Spinal cord (tissue), 10 donors: ENCODE measurements at places on chromosomes 13 and 19. TPM values are rescaled to one million over a fixed set of nuclear protein-coding genes. Genes with fewer than 3 reads are reported as not detected.

DNA sequence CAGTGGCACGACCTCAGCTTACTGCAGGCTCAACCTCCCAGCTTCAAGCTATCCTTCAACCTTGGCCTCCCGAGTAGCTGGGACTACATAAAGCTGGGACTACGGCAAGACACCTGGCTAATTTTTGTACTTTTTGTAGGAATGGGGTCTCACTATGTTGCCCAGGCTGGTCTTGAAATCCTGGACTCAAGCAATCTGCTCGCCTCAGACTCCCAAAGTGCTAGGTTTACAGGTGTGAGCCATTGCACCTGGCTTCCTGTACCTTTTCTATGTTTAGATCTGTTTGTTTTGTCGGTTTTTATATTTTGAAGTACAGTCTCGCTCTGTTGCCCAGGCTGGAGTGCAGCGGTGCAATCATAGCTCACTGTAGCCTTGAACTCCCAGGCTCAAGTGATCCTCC is 17.5 kb upstream of the TICAM1 start:
- no peak overlapping the region for H3K4me3 ChIP-seq
- DNase-seq: no peak
- no peak overlapping the region for H3K27ac ChIP-seq
- no peaks in the 10 kb centered on the region for H3K27me3 ChIP-seq

PABPC3 gene
- total RNA-seq: 0.50 TPM

DNA sequence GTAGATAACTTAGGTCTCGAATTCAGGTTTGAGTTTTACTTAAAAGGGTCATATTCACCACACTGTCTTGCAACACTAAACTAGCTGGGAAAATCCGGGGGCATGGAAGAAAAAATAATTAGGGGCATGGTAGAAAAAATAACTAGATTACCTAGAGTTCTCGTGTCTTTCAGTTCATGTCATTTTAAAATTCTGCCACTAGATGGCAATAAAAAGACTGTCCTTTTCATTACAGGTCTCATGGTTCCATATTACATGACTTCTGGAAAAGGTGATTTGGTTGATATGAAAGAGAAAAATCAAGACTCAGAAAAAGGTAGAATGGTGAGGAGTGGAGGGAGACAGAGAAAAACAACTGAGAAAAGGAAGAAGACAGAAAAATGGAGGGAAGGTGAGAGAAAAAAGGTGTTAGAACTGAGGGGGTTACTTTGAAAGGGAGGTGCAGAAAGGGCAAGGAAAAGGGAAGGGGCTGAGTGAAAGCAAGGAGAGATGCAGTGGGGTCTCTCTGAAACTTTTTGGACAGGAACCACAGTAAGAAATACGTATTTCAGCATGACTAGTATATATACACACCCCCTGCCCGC is 299.0 kb downstream of the KLF12 start:
- H3K4me1 ChIP-seq: no peaks in the 10 kb centered on the region
- H3K4me3 ChIP-seq: no peak overlapping the region
- no peak overlapping the region for H3K27ac ChIP-seq
- no peaks in the 10 kb centered on the region for H3K36me3 ChIP-seq

CGB8 gene
- total RNA-seq: 0.72 TPM

DNA sequence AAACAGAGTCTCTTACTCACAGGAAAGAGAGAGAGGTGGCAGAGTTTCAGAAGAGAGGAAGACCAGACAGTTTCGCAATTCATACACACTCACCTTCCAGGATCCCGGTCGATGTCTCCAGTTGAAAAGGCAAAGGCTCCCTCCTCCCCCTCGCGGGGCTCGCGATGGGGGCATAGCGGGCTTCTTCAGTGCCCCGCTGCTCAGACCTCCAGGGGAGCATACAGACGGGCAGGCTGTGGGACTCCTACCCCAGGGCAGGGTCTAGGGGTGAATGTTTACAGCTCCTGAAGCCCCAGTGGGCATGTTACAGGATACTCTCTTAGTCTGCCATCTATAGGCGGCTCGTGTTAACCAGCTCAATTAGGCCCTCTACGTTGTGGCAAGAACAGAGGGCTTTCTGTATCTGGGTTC is 139.2 kb downstream of the SLITRK5 start:
- H3K4me1 ChIP-seq: no peaks in the 10 kb centered on the region
- no peak for DNase-seq
- no peaks in the 10 kb centered on the region for H3K36me3 ChIP-seq
- no peak overlapping the region for H3K27ac ChIP-seq
- no peak overlapping the region for H3K4me3 ChIP-seq

GRCh38 chr13:51588406-51588949 is 4.2 kb downstream of the WDFY2 start:
- no peaks in the 10 kb centered on the region for H3K36me3 ChIP-seq
- H3K27me3 ChIP-seq: no peaks in the 10 kb centered on the region
- no peak for DNase-seq
- H3K27ac ChIP-seq: no peak overlapping the region
- H3K4me1 ChIP-seq: peaks cover 3% of the 10 kb centered on the region

IGFLR1 gene
- total RNA-seq: 3.1 TPM

GRCh38 chr19:8087876-8088275 is 35.3 kb downstream of the CCL25 start:
- H3K27ac ChIP-seq: no peak overlapping the region
- no peak overlapping the region for H3K4me3 ChIP-seq
- H3K36me3 ChIP-seq: peaks cover 70% of the 10 kb centered on the region
- H3K27me3 ChIP-seq: no peaks in the 10 kb centered on the region
- no peak for DNase-seq

CD177 gene
- 4.8 TPM for total RNA-seq

SIGLECL1 gene
- total RNA-seq: not detected

DNA sequence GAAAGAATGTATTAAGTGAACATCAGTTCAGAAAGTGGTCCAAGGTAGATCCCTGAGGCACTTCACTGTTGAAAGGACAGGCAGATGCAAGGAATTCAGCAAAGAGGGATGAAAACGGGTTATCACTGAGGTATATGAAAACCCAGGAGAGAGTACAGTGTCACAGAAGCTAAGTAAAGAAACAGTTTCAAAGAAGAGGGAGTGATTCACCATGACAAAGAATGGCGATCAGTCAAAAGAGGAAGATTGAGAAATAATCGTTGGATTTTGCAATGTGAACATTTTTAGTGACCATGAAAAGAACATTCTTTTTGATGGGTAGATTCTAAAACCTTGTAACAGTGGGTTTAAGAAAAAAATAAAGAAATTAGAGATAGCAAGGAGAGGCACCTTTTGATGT is 99.3 kb downstream of the EPSTI1 start:
- H3K27me3 ChIP-seq: no peaks in the 10 kb centered on the region
- no peak for DNase-seq
- no peaks in the 10 kb centered on the region for H3K4me1 ChIP-seq
- H3K4me3 ChIP-seq: no peak overlapping the region
- H3K27ac ChIP-seq: no peak overlapping the region

CACNG6 gene
- total RNA-seq: 0.94 TPM

DNA sequence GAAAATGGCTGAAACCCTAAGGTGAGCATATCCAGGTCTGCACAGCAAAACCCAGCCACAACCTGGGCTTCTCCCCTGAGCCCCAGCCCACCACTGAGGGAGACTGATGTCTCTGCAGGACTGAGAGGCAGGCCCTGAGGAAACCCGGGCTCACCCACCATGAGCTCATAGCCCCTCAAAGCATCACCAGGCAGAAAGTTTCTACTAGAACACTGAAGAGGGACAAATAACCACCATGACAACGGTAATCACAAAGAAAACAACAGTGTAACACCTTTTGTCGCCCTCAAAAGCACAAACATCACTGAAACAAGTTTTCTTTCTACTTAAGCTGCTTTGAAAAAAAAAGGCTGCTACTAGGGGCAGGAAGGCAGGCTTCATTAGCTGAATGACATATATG is 29.8 kb downstream of the TSHZ3 start:
- no peak overlapping the region for H3K4me3 ChIP-seq
- no peak for DNase-seq

THSD1 gene
- total RNA-seq: 10.0 TPM

- DNase-seq: no peak
- H3K27ac ChIP-seq: no peak overlapping the region
- no peaks in the 10 kb centered on the region for H3K27me3 ChIP-seq
- H3K4me1 ChIP-seq: no peaks in the 10 kb centered on the region
- H3K36me3 ChIP-seq: no peaks in the 10 kb centered on the region
Measured at GRCh38 chr13:60696602-60697001, 299.6 kb downstream of the TDRD3 start.

CNMD gene
- 7.8 TPM for total RNA-seq

- H3K36me3 ChIP-seq: peaks cover 6% of the 10 kb centered on the region
- H3K27me3 ChIP-seq: no peaks in the 10 kb centered on the region
- no peak for DNase-seq
- H3K4me1 ChIP-seq: peaks cover 22% of the 10 kb centered on the region
- peak overlapping the region; percentile 63 for H3K4me3 ChIP-seq
- no peak overlapping the region for H3K27ac ChIP-seq
Measured at GRCh38 chr19:18684642-18684993, 1.1 kb downstream of the CRTC1 start.

DNA sequence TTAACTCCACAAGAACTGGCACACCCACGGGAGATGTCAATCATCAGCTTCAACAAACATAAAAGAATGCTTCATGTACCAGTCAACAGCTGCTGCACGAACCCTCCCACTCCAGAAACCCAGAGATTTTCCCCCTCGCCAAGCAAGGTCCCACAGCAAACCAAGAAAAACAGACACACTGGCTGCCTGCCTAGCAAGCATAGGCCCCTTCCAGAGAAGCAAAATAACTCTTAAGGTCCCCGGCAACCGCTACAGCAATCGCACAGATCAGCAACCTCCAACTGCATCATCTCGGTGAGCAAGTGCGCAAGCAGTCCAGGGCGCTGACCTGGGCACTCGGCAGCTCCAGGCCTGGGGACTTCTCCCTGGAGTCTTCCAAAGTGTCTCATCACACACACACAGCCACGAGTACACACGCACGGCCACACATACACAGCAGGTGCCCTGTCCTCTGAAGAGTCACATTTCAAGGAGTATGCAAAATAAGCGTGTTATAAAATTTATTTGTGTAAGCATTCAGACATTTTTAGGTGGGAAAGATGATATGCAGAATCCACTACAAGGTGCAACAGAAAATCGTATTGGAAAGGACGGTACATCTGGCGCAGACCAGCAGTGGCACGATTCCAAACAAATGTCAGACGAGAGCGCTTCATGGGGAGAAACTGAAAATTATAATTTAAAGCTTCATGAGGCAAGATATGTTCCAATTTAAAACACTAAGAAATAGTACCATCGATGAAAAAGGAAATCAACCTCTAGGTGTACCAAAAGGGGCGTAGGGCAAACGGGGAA is 125.0 kb downstream of the STK24 start:
- no peak overlapping the region for H3K4me3 ChIP-seq
- peaks cover 44% of the 10 kb centered on the region for H3K36me3 ChIP-seq
- peak overlapping the region; percentile 81 for H3K27ac ChIP-seq
- no peaks in the 10 kb centered on the region for H3K27me3 ChIP-seq
- DNase-seq: no peak

ALDH16A1 gene
- total RNA-seq: 15.7 TPM

GRCh38 chr19:38047049-38047438 is 140.0 kb downstream of the SIPA1L3 start:
- DNase-seq: no peak
- no peak overlapping the region for H3K4me3 ChIP-seq
- H3K4me1 ChIP-seq: peaks cover 10% of the 10 kb centered on the region
- no peaks in the 10 kb centered on the region for H3K27me3 ChIP-seq
- no peak overlapping the region for H3K27ac ChIP-seq
